M059J (cell line): ENCODE measurements at places on chromosomes 5 and 9. TPM values are rescaled to one million over a fixed set of nuclear protein-coding genes. Genes with fewer than 3 reads are reported as not detected.

The EQTN gene
- not detected in 2 replicates for total RNA-seq

The SPDL1 gene
- 158 and 167 TPM in 2 replicates for total RNA-seq

The CARTPT gene
- total RNA-seq: not detected in 2 replicates

The MAP1B gene
- 124 and 200 TPM in 2 replicates for total RNA-seq

The CDC25C gene
- 20.5 and 28.4 TPM in 2 replicates for total RNA-seq

The TAF11L9 gene
- not detected in 2 replicates for total RNA-seq
